Karpas-422 (cell line): ENCODE measurements at places on chromosomes 16 and 17.

GRCh38 chr17:7843257-7843535, 9.2 kb downstream of the KDM6B start:
- DNase-seq = peak; percentile 76

DNA sequence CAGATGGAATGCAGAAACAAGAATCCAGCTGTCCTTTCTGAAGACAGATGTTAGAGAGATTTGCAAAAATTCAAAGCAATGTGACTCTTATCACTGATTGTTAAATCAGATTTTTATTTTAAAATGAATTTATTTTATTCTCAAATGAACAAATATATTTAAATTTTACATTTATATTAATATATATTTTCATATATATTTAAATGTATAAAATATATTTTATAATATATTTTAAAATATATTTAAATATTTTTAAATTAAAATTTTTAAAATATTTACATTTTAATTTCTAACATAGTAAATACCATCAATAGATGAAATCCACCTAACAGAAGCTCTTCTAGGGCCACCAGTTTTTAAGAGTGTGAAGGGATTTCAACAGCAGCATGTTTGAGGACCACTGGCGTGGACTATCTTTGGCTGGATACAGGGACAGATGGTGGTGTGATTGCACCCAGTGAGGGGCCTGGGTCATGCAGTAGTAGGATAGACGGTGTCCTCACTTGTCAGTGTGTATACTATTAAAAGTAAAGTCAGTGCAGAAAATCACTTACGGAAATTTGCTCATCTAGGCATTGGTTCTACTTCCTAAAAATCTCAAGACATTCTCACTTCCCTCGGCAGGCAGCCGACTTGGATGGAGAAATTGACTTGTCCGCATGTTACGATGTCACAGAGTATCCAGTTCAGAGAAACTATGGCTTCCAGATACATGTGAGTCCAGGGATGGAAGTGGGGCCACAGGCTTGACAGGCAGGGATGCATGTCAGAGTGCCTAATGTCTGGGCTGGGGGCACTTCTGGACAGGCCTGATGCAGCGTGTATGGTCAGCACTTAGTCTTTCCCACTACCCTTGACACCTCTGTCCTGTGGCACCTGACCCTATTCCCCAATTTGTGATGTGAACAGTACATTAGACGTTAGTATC, 56.3 kb downstream of the PLD6 start:
- no peak for DNase-seq

GRCh38 chr16:15808071-15808470, 48.8 kb downstream of the MYH11 start:
- DNase-seq = no peak

DNA sequence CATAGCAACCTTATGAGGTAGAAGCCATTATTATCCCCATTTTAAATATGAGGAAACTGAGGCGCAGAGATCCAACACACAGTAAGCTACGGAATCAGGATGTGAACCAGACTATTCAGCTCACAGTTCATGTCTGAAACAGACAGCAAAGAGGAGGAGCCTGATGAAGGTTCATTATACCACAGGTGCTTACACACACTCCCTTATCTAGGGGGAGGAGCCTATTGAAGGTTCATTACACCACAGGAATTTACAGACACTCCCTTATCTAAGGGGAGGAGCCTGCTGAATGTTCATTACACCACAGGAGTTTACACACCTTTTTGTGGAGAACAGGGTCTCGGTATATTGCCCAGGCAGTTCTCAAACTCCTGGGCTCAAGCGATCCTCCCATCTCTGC, 21.9 kb downstream of the C16orf95 start:
- DNase-seq = peak; percentile 80

- no peak for DNase-seq
These were observed 1.7 kb upstream of the CDH11 start for GRCh38 chr16:65123396-65124211.

DNA sequence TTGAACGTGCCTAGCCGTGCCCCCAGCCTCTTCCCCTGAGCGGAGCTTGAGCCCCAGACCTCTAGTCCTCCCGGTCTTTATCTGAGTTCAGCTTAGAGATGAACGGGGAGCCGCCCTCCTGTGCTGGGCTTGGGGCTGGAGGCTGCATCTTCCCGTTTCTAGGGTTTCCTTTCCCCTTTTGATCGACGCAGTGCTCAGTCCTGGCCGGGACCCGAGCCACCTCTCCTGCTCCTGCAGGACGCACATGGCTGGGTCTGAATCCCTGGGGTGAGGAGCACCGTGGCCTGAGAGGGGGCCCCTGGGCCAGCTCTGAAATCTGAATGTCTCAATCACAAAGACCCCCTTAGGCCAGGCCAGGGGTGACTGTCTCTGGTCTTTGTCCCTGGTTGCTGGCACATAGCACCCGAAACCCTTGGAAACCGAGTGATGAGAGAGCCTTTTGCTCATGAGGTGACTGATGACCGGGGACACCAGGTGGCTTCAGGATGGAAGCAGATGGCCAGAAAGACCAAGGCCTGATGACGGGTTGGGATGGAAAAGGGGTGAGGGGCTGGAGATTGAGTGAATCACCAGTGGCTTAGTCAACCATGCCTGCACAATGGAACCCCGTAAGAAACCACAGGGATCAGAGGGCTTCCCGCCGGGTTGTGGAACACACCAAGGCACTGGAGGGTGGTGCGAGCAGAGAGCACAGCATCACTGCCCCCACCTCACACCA, 724 bp downstream of the GAA start:
- peak; percentile 65 for DNase-seq

- DNase-seq = peak; percentile 79
These were observed 9.4 kb downstream of the SNX20 start for GRCh38 chr16:50671644-50672260.

GRCh38 chr16:24925163-24925562, 79.4 kb downstream of the SLC5A11 start:
- DNase-seq = no peak

DNA sequence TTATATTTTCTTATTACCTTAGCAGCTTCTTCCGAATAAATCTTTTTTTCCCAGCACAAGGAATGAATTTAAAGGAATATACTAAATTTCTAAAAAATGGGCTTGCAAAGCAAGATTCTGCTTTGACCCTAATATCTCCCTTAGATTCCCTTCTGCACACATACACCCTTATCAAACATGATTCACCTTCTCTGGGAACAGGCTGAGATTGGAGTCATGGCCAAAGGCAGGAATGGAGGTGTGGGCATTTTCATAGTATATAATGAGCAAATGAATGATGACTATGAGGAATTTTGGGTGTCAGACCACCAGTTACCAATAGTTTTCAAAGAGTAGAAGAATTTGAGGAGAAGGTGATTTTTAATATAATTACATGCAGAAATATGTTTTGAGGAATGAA, 231.3 kb upstream of the CDH11 start:
- no peak for DNase-seq

DNA sequence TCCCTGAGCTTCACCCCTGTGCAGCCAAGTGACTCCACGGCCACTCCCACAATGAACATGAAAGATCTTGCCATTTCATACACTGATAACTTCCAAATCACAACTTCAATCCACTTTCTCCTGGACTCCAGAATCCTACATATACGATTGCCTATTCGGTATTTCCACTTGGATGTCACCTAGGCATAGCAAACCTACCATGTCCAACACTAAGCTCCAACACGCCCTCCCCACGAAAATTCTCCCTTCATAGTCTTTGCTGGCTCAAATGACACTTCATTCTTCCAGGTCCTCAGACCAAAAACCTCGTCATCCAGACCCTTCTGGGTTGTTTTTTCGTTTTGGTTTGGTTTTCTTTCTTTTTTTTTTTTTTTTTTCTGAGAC, 1.9 kb downstream of the GLTPD2 start:
- no peak for DNase-seq

DNA sequence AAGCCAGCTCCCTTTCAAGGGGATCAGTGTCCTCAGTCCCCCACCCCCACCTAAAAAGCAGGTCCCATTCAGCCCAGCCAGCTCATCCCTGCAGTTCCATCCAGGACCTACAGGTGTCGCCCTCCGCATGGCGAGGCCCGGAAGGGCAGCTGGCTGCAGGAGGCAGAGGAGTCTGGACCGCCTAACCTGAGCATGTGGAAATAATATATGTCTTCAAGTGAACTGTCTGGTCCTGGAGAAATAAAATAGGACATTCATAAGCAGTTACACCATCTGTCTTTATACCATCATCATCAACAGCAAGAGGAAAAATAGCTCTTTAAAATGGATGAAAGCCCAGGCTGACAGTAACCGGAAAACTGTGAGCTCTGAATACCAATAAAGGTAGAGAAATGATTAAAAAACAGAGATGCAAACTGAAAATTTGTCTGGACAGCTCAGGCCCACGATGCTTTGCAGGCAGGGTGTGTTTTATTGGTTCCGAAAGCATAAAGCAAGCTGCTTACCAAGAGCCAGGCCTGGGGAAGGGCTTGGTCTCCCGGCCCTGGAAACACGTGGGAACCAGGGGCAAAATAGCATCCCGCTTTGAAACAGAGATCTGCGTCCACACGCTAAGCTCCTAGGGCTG, 215.2 kb downstream of the ZFHX3 start:
- DNase-seq = peak; percentile 88

DNA sequence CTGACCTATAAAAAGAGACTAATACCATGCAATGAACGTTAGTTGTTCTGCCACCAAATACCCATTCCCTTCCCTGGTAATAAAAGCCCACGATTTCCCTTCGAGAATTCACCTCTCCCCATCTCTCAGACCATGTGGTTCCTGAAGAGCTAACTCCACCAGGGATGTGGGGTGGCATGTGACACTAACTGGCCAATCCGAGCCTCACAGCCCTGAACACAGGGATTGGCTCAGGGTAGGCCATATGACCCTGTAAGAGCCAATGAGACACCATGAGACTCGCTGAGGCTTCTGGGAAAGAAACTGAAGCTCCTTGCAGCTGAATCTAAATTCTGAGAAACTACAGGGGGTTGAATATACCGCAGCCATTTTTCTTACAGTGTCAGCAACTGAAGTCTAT, 21.1 kb downstream of the HELZ start:
- peak; percentile 49 for DNase-seq

DNA sequence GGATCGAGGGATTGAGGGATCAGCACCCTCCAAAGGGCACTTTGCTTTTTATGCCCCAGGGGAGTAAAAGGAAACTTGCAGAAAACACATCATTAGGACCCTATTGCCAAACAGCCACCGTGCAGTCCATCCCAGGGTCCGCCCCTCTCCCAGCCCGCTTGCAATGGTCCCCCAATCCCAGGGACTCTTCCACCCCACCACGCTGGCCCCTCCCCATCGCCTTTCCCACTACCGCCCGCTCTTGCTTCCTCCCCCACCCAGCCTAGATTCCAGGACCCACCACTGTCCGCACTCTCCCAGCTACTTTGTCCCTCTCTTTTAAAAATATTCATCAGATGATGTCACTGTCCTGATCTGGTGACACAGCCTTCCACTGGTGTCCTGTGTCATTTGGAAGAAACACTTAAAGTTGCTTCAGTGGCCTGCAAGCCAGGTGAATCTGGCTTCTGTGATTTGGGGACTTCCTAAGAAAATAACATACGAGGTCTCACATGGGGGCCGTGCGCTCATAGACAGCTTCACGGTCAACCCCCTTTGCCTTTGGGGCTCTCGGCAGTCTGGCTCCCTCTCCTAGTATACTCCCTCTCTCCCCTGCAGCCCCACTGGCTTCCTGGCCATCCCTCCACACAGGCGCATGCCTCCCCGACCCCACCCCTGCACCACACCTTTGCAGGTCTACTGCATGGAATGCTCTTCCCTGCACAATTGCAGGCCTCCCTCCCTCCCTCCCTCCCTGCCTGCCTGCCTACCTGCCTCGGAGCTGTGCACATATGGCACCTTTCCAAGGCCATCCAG, 127.9 kb downstream of the RBFOX3 start:
- DNase-seq = no peak

DNA sequence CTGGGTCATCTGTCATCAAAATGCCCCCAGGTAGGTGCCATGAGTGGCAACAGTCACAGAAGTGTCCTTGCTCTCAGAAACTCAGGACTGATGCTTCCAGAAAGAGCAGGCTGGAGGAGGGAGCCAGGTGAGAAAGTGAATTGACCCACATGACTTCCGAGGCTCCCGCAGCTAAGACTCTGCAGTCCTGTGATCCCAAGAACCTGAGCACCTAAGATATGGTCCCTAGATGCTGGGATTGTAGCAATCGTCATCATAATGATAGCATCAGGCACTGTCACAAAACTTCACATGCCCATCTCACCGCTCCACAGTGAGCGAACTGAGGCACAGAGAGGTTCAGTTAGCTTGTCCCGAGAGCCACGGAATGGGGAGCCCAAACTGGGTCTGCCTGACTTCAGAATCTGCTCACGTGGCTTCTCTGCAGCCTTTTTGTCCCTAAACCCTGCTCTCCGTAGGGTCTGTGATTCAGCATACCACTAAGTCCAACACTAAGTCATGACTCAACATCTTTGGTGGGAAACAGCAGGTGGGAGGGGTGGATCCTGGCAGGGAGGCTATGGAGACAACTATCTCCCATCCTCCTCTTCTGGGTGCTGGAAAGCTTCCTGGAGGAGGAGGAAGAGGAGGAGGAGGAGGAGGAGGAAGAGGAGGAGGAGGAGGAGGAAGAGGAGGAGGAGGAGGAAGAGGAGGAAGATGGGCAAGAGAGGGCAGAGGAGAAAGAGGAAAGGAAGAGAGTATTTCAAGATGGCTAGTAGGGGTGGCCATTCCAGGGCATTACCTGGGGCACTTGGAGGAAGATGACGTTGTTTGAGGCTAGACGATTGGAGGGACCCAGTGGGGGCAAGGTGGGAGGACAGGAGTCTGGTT, 55.5 kb upstream of the DLX4 start:
- no peak for DNase-seq

DNA sequence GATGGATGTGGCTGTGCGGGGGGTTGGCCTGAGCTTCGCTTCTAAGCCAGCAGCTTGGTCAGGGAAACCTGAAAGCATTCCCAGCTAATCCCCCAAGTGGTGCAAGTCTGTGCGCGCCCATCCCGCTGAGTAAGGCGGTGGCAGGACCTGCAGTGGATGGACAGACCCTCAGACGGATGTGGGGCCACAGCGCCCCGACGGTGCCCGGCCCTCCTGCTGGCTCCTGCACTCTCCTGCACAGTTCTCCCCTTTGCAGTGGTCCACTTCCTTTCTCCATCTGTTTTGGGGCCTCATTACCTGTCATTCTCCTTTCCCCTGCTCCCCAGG, 2.3 kb downstream of the ATP2A1 start:
- DNase-seq = no peak

- DNase-seq = no peak
These were observed 30.2 kb downstream of the TK2 start for GRCh38 chr16:66519482-66520373.

GRCh38 chr17:49053171-49053829, 56.1 kb downstream of the IGF2BP1 start:
- DNase-seq = no peak

GRCh38 chr17:82367724-82368524, 3.6 kb upstream of the UTS2R start:
- DNase-seq = peak; percentile 71

GRCh38 chr16:87387942-87388817, 4.0 kb upstream of the MAP1LC3B start:
- peak; percentile 97 for DNase-seq

GRCh38 chr16:3954411-3954921, 74.0 kb upstream of the CREBBP start:
- no peak for DNase-seq

- no peak for DNase-seq
These were observed 259.9 kb upstream of the IRX3 start for GRCh38 chr16:54546521-54546920.

- no peak for DNase-seq
These were observed 40.7 kb downstream of the DUSP14 start for GRCh38 chr17:37530420-37530819.

- no peak for DNase-seq
These were observed 41.7 kb upstream of the NF1 start for GRCh38 chr17:31053071-31053470.

GRCh38 chr17:11366272-11366850, 125.3 kb downstream of the SHISA6 start:
- DNase-seq = no peak
